ENCODE measurements at places on chromosomes 7 and 10.
A peak's percentile ranks its signal among the peaks of the same experiment; 100 is the strongest.

DNA sequence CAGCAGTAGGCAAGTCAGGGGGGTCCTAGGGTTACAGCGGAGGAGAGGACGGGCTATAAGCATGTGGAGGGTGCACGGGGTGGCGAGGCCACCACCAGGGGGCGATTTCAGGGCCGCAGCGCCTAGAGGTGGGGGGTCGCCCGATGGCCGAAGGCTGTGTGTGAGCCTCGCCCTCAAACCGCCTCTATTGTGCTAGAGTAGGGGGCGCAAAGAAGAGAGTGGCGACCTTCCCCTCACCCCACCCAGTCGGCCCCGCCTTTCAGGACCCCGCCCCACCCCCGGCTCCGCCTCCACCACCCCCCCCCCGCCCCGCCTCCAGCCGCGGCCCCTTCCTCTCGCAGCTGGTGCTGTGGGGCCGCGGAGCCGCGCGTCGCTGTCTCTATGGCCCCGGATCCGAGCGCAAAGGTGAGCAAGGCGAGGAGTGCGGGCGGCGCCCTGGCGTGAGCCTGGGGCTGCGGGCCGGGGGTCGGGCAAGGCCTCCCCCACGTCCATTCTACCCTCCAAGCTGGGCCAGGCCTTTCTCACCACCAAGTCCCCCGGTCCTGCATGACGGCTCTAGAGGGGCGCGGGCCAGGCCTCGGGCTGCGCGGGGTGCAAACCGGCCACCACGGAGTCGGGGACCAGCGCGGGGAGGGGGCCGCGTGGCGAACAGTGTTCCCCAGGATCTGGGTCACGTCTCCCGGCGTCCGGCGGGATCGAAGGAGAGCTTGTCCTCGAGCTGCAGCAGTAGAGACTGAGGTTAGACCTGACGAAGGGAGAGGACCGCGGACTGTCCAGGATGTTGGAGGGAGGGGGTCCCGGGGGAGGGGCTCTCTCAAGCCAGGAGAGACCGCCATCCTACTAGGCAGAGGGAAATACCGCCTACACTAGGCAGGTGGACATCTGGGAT is at the start of gene SEMA4G:
TSS of gene SEMA4G (plus strand) at position 318 of the 889 bp plus-strand sequence. CDS start 3,409 bp downstream, outside the sequence.
- peak; percentile 54 for DNase-seq

- DNase-seq = peak; percentile 61
These were observed 43.6 kb upstream of the CDK14 start for GRCh38 chr7:90552521-90552920.

GRCh38 chr7:157423348-157423747 is 86.5 kb downstream of the DNAJB6 start:
- DNase-seq = no peak

DNA sequence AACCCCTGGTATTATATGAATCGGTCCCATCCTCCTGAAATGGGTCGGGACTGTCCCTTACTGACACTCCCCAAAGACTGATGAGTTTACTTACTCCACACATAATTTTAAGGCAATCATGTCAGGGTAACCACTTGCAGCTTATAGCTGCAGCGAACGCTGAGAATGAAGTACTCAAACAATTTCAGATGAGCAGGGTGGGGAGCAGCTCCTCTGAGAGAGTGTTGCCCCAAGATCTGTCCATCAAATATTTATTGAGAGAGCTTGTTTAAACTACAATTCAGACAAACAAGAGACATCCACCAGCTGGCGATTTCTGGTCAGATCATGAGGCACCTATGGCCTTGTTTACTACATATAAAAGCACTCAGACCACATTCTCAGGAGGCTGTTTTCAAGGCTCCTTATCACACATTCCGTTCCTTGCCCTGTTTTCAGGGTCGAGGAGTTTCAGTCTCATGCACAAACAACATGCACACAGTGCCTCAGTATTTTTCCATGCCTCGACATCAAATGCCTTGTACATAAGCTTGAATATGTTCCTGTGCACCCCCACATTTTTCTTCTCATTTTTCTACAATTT is 80.1 kb downstream of the THSD7A start:
- no peak for DNase-seq

DNA sequence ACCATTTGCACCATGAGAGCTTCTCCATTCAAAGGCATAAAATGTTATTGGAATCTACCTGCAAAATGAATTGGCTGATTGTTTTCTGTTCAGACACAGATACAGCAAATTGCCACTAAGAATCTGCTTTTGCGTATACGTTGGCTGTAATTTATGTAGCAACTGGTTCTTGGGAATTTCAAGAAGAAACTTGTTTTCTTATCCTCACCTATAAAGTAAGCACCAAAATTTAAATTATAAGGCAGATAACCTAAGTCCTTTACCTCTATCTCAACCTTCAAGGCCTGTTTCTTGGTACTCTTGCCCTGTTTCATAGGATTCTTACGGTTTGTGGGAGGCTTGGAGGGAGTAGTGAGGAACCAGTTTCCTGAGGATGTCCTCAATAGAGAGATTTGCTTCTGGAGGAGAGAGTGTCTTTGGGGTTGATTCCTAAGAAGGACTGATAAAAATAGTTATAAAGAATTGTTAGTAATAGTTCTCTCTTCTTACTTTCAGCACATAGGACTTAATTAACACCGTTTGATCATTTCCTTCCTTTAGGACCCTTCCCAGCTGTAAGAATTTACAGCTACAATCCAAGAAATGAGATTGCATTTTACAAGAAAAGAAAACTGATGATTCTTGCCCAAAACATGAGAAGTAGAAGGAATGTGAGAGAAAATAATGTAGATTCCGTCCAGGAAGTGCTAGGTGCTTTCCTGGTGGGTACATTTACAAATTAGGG is 2.0 kb downstream of the STAMBPL1 start:
- DNase-seq = no peak
